ENCODE measurements at places on chromosomes 4 and X.

GRCh38 chr4:19324184-19324583, 927.5 kb upstream of the SLIT2 start:
- no peak for DNase-seq

DNA sequence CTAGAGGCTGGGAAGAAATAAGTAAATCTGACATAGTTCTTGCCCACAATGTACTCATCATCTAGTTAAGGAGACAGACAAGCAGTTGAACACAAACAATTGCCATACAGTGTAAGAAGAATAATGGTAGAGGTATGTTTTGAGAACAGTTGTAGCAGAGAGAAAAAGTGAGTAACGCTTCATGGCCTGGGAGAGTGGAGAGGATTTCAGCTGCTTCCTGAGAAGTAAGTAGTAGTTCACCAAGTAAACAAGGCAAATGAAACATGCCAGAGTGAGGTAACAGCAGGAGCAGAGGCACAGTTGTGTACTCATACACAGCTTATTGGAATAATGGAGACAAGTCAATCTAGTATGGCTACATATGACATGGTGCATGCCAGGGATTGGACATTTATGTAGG, 53.6 kb upstream of the RAP2C start:
- DNase-seq, result no peak

DNA sequence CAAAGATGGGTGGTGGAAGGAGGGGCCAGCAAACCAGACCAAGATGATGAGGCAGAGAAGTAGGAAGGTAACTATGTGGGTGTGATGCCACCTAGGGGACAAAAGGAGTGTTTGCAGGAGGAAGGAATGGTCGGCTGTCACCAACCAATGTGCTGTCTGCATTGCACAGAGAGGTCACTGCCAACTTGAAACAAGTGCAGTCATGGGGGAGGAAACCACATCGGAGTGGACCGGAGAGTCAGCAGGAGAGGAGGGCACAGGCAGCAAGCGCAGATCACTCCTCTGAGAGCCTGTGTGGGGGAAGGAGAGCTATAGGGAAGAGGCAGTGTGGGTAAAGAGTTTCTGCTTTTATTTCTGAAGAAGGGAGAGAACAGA, 38.5 kb upstream of the FGFBP2 start:
- DNase-seq, result no peak

- DNase-seq, result no peak
Observed at GRCh38 chr4:48015678-48016077, 803 bp downstream of the CNGA1 start.

GRCh38 chr4:159446266-159446976, 343.5 kb downstream of the RAPGEF2 start:
- no peak for DNase-seq

DNA sequence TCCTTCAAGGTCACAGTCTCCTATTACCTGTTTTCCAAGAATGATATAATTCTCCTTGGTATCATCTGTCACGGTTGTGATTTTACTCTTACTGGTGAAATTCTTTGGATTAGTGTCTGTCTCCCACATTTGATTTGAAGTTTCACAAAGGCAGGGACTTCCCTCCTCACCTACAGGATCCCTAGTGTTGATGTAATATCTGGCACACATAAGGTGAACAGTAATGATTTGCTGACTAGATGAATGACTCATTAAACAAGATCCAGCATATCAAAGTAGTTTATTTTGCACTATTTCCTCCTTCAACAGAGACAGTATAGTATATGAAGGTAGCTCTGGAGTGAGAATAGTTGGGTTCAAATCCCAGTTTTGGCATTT, 135.3 kb upstream of the IL1RAPL2 start:
- no peak for DNase-seq

DNA sequence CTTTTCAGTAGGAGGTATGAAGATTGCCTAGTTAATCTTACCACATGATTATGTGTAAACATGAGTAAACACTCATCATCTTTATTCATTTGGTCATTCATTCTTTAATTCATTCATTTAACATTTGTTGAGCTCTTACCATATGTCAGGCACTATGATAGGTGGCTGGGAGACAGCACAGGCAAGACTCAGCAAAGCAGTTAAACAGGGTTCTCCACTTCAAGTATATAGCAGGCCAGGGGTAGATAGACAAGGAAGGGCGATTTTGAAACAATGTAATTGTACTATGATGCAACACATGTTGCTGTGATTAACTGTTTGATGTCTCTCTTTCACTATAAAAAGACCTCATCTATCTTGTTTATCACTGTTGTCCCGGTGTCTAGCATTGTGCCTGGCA, 84.3 kb upstream of the GPR101 start:
- DNase-seq, result no peak

DNA sequence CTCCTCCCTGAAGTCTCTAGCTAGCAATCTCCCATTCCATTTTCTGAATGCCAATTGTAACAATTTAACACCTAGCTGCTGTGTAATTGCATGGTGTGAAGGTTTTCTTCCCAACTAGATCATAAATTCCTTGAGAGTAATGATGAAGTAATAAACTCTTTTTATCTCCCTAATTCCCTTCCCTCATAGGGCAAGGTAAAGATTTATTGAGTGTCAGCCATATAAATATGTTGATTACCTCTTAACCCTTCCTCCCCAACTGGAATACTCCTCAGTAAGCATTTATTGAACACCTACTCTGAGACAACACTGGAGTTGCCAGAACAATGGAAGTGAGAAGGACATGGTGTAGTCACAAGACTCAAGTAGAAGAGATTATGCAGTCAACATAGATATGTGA, 112.7 kb downstream of the CLCN5 start:
- DNase-seq, result no peak

DNA sequence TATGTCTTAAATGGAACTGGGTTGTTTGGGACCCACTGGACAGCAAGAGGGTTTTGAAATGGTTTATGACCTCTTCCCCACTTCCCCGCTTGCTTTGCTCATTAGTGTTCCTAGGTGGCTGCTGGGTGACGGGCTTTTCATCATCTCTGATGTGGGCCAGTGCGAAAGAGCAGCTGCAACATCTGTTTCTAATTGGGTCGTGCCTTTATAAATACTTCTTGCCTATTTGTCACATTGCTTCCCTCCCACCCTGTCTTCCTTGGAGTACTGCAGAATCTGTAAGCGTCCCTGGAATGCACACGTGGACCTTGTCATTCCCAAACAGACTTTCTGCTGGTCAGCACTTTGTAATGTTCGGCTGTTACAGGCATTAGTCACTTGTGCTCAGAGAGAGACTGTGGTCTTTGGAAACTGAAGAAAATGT, 35.2 kb downstream of the SEPTIN11 start:
- no peak for DNase-seq

- no peak for DNase-seq
Observed at GRCh38 chrX:70998411-70999027, 67.6 kb upstream of the SLC7A3 start.

DNA sequence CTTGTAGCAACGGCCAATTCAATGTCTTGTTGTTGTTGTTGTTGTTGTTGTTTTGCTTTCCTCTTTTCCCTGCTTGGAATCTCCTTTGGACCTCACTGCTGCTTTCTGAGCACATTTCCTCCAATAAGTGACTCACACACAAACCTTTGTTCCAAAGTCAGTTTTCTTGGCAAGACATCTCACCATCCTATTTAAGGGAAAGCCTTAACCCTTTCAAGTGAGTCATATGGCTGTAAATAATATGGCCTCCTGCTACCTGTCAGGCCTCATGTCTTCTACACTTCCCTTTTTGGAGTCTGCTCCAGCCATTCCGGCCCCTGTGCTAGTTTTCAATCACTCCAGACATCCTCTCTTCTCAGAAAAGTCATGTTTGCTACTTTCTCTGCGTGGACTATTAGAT, 79.5 kb upstream of the MAGEB10 start:
- no peak for DNase-seq

DNA sequence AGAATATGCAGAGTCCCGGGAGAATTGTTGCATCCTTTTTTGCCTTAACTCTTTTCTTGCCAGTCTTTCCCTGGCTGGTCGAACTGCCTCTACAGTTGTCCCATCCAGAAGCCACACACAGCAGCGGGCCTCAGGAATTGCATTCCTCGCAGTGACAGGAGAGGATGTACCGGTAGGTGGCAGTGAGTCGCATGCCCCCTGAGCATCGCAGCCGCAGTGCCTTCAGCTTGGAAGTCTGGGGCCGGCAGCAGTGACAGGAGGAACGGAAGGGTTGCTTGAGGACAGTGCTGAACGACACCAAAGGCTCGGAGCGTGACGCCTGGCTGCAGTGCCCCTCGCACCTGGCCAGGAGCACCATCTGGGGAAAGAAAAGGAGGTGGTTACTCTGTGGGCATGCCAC, 23.5 kb downstream of the NDP start:
- DNase-seq, result no peak

- DNase-seq, result no peak
Observed at GRCh38 chr4:141912831-141913230, 276.4 kb downstream of the IL15 start.

DNA sequence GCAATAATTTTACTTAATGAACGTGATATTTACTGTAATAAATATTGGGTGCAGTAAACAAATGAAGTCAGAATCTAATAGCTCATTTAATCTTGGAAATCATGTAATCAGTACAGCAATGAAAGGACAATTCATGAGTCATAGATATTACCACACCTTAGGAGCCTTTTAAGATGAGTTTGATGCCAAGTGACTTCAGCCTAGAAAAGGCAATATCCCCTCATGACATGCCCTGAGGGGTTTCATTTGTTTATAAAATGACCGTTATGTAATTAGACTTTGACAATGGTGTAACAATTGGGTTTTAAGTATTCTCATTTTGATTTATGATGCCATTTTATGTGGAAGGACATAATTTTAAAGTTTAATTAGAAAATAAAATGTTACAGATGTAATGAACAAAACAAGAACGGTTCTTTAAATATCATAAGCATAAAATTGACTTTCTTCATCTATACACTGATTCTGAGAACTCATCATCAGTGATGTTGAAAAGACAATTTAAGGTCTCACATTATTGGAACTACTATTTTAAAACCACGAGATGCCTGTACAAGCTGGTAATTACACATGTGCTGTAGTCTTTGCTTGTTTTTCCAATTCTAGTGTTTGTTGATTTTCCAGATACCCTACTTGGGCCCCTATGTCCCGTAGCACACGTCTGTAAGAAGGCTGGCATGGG, 5.0 kb downstream of the FGF2 start:
- DNase-seq, result no peak

DNA sequence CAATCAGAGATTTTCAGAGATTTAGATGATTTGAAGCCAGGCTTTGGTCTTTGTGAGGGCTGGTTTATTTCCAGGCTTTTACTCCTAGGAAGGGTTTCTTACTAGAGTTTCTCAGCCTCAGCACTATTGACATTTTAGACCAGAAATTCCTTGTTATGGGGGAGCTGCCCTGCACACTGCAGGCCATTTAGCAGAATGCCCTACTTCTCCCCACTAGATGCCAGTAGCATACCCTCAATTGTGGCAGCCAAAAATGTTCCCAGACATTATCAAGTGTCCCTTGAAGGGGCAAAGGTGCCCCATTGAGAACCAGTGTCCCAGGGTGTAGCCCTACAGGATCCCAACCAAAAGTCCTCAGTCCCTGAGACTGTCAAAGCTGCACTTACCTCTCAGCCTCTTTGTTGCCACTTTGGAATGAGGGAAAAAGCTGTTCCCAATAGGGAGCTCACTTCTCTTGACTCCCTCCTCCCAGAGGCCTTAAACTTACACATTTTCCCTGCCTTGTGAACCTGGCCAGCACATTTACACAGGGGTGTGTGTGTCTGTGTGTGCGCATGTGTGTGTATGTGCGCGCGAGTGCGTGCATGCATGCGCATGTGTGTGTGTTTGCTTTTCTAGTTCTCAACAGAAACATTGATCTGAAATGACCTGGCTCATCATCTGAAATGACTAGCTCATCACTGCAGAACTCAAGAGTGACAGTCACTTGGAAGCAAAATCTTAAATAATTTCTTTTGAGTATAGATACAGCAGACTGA, 231.4 kb downstream of the QDPR start:
- DNase-seq, result no peak

DNA sequence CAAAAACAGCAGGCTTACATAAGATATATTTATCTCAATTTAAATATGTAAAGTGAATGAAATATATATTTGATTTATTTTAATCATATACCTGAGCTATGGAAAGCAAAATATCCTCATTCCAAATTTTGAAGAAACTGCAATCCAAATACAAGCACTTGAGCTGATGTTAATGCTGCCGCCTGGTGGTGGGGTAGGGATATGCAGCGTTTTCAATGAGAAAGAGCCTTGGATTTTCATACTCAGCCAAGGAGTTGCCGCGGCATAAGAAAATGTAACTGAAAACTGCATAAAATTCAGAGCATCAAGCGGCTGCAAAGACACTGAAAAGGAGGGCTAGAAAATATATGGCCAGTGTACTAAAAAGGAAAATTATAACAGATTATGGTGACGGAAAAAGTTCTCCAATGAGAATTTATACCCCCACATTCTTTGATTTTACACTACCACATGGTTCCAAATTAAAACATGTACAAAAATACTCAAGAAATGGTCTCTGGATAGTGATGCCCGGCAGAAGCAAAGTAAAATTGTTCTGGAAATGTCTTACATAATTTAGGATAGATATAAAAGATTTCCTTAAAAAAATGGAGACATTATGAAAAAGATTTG, 660.3 kb upstream of the PITX2 start:
- no peak for DNase-seq

DNA sequence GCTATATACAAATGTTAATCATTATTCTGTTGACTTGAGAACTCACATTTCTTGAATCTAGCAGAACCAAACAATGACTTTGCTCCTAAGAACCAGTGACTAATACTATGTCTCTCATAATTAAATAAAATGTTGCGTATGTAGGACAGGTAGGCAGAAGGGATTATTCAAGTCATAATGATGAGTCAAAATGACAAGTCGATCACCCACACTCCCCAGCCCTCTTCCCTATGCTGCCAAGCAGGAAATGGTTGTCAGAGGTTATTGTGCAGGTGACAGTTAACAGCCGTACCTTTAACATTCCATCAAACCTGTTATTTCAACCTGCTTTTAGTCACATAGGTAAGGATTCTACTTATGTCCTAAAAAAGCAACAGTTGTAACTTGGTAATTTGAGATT, 22.0 kb upstream of the STK26 start:
- no peak for DNase-seq

DNA sequence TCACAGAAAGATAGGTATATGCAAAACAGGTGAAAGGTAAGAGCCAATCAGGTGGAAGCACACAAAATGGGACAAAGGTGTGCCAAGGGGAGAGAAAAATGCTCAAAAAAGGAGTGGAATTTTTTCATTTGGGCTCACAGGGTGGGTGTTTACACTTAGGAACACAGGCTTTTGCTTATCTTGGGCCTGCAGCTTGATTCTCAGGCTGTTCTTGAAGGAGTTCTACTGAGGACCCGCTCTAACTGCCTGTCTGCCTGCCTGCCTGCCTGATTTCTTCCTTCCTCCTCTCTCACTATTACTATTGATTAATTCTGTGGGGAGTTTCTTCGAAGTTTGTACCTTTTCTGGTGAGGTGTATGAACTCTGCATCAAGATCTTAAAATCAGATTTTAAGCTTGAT, 120.3 kb upstream of the CTSO start:
- no peak for DNase-seq

DNA sequence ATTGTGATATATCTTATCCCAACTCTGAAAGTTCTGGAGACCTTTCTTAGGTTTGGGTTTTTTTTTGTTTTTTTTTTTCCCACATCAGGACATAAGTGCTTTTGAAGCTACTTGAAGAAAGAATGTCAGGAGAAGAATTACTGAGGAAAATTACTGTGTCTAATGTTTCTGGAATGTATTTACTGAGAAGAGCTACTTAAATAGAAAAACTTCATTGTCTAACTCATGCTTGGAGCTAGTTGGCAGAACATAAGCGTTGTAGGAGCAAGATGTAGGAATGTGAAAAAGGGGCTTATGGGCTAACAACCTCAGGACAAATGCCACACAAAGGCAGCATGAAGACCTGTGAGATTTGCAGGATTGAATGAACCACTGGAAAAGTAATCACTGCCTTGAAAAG, 166.6 kb upstream of the GLRA2 start:
- no peak for DNase-seq

GRCh38 chr4:96186593-96186992, 346.7 kb downstream of the PDHA2 start:
- no peak for DNase-seq
